ENCODE measurements at places on chromosomes 5 and 9.
A peak's percentile ranks its signal among the peaks of the same experiment; 100 is the strongest.

DNA sequence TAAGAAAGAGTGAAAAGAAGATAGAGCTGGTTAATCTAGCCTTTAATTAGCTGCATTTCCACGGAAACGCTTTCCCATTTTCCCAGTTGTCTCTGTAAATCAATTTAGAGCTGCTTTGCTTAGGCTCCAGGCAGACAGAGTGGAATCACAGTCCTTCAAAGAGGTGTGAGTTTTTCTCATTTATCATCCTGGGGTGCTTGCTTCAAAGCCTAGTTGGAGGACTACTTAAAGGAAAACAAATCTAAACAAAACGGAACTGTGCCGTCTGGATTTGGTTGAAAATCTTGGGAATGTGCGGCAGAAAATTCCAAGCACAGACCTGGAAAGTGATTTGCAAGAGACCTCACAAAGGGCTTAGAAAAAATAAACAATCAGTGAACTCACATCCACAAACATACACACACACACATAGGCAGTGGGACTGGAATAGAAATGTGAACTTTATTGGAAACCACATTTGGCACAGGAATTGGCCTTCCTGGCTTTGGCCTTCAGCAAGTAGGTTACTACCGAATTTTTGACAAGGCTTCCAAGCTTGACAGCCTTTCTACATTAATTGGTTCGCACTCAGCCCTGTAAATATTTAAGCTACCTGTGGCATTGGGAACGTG is 235.2 kb upstream of the SLC24A2 start:
- DNase-seq, result peak; percentile 19

GRCh38 chr9:126058591-126058990 is 268.0 kb upstream of the MVB12B start:
- DNase-seq, result no peak

GRCh38 chr5:76365561-76365960 is 37.5 kb upstream of the IQGAP2 start:
- DNase-seq, result no peak

DNA sequence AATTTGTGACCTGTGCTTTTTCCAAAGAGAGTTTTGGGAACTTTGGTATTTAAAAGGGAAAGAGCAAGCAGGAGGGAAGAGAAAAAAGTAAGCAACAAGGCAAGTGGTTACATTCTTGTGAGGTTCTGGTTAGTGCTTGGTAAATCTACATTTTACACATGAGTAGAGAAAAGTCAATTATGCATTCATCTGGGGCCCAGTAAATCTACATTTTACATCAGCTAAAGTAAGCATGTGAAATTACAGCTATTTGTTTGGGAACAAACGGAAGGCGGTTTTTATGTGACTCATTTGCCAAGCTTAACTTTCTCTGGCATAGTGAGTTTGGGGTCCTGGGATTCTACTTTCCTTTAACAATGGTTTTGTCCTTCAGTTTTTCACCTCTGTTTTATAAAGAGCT is 102.2 kb downstream of the SNX18 start:
- peak; percentile 19 for DNase-seq

DNA sequence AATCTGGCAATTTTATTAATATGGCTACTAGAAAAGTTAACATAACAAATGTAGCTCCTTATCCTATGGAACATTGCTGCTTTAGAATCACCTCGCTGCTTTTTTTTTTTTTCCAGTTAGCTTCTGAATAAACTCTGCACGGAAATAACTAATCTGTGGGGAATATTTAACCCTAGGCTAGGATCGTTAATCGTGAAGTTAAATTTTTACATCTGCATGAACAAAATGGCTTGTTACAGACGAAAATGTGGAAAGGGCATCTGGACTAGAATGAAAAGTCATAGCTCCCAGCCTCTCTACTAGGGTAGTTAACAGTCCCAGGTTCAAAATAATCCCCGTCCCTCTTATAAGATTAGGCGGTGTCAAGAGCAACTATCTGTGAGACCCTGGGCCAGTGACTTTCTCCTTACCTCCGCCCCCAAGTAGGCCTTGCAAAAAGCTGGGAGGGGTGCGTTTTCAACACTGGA is 470 bp upstream of the SLC22A5 start:
- peak; percentile 12 for DNase-seq

GRCh38 chr9:70902692-70903131 is 218.7 kb downstream of the TRPM3 start:
- DNase-seq, result peak; percentile 98

- no peak for DNase-seq
Observed at GRCh38 chr5:145280214-145280613, 554.9 kb downstream of the PRELID2 start.

DNA sequence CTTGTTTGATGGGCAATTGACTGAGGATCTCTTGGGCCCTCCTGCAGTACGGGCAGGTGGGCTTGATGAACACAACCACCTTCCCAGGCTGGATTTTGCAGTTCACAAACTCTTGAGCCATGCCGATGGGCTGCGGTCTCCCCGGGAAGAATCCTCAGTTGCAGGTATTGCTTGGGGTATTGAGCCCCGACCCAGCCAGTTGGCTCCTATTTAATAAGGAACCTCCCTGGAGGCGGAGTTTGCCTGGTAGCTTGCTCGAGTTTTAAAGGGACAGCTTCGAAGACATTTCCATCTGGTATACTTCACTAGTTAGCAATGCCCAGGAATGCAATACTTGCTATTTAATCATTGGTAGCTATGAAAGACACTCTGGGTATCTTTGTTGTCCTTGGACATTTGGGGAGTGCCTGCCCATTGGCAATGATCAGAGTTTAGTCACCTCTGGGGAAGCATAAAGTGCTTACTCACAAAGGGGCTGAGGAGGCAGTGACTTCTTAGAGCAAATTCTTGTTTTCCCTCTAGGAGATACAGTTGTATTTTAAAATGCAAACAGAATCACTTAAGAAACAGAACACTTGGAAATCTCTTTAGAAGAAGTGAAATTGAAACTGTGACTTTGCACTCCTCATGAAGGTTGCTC is at the start of gene GLRX:
Gene GLRX, minus strand, starts transcription at position 185 of the 640 bp plus-strand sequence. Its CDS starts 64 bp downstream, at position 121.
- peak; percentile 89 for DNase-seq

DNA sequence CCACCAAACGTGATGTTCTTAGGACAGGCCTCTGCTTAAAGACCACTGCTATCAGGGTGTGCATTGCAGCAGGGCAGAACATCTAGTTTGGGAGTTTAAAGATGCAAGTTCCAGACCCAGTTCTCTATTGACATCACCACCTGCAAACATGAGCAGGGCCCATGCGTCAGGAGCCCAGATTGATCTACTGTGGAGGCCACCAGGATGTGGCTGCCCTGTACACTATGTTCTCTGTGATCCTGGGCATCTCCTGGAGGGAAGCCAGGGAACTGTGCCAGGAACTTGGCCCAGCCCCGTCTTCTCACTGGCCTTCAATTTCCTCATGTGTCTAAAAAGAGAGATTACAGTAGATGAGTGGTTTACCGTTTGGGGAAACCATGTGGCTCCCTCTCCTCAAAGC is 87.1 kb downstream of the PDE6A start:
- DNase-seq, result peak; percentile 68

GRCh38 chr5:135729321-135729786 is 105.1 kb upstream of the SLC25A48 start:
- peak; percentile 14 for DNase-seq

GRCh38 chr9:121486043-121486442 is 13.6 kb downstream of the GGTA1 start:
- DNase-seq, result no peak

GRCh38 chr5:32222723-32223470 is 48.8 kb upstream of the GOLPH3 start:
- no peak for DNase-seq

DNA sequence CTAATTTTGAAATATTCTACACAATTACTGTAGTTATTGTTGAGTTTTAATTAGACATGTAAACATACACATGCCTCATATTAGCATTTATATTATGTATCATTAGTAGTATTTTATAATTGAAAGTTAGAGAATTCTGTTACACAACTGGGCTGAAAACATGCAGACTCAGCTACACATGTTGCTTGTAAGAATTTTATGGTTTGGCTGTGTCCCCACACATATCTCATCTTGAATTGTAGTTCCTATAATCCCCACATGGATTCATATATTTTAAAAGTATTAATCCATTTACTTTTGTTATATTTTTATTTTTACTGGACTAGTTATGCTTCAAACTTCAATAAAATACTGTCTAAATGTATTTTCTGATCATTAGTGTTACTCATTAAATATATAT is 2075.3 kb upstream of the C9orf72 start:
- DNase-seq, result peak; percentile 33

- DNase-seq, result no peak
Observed at GRCh38 chr5:112570708-112571444, 151.8 kb upstream of the EPB41L4A start.

DNA sequence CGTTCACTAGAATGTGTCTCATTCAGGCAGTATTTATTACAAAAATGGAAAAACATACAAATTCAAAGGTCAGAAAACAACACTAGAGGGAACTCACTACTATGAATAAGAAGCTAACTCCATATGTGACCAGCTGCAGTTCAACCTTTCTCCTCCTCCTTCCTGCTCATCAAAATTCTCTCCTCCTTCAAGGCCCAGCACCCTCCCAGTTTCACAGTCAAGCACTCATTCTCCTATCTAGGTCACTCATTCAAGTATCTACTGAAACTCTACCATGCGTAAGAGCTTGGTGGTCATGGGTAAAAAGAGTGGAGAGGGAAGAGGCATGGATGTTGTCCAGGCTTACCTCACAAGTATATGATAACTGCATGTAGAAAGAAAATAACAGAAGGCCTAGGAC is 27.7 kb downstream of the ECPAS start:
- DNase-seq, result peak; percentile 55

DNA sequence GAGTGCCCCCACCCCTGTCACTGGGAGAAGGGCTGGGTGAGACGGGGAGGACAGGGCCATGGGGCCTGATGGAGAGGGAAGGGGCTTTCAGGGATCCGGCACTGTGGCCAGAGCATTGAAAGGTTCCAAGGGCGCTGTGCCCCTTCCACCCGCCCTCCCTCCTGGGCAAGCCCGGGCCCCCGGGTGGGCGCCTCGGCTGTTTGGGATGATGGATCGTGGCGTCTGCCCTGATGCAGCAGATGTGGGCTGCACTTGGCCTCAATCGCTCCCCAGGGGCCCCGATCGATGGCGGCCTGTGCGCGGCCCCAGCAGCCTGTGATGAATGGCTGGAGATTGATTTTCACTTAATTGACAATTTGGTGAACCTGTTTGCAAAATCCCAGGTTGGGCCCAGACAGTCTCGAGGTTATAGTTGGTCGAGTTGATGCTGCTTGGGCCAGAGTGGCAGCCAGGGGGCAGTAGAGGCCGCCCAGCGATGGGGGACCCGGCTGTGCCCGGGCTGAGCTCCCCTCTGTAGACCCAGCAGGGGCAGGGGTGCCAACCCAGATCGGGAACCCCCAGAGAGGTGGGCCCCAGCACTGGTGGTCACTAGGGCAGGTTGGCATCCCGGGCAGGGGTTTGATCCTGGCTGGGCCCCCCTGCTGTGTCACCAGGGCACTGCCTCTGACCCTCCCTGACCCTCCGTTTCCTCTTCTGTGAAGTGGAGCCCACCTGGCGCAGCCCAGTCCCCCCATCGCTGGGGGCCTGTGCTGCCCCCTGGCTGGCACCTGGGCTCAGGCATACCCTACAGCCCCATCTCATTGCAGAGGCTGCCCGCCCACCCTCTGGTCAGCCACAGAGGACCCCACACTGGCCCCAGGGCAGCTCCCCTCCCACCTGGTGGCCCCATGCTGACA is 34.7 kb downstream of the LHX3 start:
- peak; percentile 22 for DNase-seq

DNA sequence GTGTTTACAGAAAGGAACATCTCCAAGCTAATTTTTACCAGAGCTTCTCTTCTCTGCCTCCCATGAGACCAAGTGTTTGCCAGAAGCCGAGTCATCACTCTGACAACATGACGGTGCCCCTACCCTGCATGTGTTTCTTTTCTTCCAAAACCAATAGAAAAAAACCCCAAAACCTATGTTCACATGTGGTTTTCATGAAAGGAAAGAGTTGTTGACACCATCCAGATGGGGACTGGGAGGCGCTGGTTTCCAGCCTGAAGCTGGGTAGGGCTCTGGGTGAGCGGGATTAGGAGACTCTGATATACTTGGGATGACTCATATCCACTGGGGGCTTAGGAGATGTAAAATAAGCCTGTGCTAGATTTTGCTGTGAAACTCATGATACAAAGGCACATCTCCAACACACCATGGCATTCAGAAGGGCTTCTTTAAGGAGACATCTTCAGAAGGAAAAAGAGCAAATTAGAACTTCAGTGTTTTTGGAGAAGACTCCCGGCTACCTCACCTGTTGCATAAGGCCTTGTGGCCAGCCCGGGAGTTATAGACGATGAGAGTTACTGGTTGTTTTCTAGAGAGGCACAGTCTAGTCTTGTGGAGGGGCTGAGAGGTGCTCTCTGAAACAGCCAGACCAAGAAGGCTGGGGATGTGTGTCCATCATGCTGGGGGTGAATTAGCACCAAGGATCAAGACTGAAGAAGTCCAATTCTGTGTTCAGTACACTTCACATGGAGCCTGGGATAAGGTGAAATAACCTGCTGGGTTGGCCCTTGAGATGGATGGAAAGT is 108.9 kb upstream of the LHFPL2 start:
- DNase-seq, result peak; percentile 70

DNA sequence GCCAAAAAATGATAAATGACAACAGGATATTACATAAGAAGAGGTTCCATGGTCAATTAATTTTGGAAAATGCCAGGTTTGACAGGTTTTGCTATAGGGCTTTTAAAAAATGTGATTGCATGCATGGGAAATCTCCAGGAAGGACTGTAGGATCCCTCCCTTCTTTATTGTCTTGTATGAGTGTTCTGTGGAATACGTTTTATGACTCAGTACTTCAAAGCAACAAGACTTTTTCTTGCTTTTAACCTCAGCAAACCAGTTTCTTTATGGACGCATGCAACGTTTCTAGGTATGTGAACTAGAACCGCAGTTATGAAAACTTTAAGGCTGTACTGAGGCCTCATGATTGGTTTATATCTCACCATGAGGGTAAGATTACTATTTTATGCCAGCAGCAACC is 76.6 kb upstream of the NTRK2 start:
- no peak for DNase-seq

DNA sequence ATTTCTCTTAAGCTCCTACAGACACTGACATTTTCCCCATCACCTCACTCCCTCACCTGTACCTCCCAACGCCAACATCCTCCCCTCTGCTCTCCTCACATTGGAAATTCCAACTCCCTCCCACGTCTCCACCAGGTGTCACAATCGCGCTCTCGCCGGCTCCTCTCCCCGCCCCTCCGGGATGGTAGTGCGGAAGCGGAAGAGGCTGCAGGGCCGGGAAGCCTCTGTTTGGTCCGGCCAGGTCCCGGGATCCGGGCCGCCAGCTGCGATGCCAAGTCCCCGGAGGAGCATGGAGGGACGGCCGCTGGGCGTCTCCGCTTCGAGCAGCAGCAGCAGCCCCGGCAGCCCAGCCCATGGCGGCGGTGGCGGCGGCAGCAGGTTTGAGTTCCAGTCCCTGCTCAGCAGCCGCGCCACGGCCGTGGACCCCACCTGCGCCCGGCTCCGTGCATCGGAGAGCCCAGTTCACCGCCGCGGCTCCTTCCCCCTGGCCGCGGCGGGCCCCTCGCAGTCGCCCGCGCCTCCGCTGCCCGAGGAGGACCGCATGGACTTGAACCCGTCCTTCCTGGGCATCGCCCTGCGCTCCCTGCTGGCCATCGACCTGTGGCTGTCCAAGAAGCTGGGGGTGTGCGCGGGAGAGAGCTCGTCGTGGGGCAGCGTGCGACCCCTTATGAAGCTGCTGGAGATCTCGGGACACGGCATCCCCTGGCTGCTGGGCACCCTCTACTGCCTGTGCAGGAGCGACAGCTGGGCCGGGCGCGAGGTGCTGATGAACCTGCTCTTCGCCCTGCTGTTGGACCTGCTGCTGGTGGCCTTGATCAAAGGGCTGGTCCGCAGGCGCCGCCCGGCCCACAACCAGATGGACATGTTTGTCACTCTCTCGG is at the start of gene PLPP6:
Gene PLPP6, plus strand, starts transcription at position 187 of the 881 bp plus-strand sequence. Its CDS starts 82 bp downstream, at position 269.
- peak; percentile 85 for DNase-seq
